ENCODE measurements at places on chromosomes 16 and 17. TPM values are rescaled to one million over a fixed set of nuclear protein-coding genes. Genes with fewer than 3 reads are reported as not detected.
A peak's percentile ranks its signal among the peaks of the same experiment; 100 is the strongest.

The DUSP3 gene
- 40.3 TPM for polyA plus RNA-seq

The KRTAP1-1 gene
- not detected for polyA plus RNA-seq

DNA sequence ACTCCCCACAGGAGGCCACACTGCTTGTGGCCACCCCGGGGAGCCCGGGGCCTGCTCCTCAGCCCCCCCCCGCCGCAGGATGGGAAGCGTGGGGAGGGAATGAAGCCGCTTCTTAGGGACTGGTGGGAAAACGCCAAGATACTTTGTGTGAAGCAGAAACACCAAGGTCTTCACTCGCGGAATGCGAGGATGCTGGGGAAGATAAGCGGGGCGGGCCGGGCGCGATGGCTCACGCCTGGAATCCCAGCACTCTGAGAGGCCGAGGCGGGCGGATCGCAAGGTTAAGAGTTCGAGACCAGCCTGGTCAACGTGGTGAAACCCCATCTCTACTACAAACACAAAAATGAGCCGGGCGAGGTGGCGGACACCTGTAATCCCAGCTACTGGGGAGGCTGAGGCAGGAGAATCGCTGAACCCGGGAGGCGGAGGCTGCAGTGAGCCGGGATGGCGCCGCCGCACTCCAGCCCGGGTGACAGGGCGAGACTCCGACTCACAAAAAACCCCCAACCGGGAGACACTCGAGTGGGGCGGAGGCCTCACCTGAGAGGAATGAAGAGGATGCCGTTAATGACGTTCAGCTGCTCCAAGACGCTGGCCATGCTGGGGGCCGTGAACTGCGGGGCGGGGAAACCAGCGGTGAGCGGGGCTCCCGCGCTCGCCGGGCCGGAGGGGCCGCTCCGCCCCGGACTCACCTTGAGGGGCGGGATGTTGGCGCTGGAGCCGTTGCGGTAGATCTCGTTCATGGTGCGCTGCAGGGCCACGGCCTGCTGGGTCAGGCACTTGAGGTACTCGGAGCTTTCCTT, 20.3 kb downstream of the CLUH start:
- DNase-seq, result no peak

The VTN gene
- 2.9 TPM for polyA plus RNA-seq

DNA sequence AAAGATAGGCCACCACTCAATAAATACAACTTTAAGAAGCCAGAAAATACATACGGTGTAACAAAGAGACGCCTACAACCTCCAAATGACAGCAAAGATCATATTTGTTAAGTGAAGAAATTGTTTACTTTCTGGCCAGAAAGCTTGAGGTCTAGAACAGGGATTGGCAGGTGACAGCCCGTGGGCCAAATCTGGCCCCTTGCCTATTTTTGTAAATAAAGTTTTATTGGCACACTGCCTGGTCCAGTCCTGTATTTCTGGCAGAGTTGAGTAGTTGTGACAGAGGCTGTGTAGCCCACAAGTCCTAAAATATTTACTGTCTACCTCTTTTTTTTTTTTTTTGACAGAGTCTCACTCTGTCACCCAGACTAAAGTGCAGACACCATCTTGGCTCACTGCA, 3.4 kb upstream of the CLEC19A start:
- DNase-seq, result no peak

The RBFOX1 gene
- 169 TPM for polyA plus RNA-seq

GRCh38 chr16:88809068-88809675, 2.6 kb downstream of the APRT start:
- DNase-seq, result no peak

DNA sequence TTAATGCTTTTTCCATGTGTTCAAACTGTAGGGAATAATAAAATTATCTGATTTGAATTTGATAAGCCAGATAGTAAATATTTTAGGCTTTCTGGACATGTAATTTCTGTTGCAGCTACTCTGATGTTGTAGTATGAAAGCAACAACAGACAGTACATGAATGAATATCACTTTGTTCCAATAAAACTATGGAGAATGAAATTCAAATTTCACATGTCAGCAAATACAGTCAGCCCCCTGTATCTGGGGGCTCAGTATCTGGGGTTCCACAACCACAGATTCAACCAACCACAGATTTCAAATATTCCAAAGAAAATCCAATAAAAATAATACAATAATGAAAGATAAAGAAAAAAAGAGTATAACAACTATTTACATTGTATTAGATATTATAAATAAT, 8.2 kb upstream of the CLTC start:
- DNase-seq, result no peak

DNA sequence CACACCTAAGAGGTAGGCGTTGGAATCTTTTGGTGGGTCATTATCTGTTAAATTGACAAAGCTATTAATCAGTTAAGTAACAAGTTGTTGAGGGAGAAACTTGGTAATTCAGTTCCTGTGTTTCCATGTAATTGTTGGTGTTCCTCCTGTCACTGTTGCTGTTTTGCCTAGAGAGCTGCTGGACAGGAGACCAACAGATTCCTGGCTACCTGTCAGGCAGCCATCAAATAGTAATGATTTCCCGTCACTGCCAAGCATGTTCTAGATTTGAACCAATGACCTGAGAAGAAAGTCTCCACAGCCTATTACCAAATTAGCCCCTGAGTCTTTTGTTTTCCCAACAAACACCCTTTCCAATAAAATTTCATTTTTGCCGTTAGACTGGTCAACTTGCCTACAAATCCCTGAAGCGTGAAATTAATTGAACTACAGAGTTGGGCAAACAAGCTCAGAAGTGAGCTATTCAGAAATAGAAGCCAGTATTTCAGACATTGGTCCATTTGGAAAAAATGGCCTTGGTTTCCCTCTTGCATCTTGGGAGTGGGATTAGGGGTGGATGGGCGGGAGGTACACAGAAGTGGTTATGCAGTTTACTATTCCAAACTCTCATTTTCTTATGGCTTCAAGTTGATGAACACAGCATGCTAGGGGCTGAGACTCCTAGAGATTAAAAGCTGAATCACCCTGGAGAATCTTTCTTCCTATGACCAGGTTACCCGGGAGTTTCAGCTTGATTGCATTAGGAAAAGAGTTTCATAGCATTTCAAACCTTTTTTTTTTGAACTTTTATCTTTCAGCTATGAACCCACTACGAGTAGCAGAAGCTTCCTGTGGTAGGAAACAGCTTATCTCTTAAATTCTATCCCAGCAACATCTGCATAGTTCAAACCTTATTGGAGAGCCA, 262.8 kb upstream of the MAF start:
- DNase-seq, result no peak

DNA sequence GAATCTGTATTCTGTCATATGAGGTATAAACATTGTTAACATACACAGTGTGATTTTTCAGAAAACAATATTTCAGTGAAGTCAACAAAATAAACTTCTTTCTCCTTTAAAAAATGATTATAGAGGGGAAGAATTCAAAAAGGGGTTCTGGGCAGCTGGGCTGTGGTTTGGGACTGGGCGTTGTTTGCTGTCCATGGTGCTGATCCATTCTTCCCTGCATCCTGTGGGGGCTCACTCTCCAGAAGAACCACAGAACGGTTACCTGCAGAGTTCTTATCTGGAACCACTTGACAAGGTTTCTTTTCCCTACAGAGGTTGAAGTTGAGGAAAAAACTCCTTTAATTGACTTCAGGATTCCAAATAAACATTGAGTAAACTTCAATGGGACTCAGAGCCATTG, 1091.0 kb downstream of the CDH8 start:
- peak; percentile 55 for DNase-seq

The TPSG1 gene
- polyA plus RNA-seq, result 0.89 TPM

DNA sequence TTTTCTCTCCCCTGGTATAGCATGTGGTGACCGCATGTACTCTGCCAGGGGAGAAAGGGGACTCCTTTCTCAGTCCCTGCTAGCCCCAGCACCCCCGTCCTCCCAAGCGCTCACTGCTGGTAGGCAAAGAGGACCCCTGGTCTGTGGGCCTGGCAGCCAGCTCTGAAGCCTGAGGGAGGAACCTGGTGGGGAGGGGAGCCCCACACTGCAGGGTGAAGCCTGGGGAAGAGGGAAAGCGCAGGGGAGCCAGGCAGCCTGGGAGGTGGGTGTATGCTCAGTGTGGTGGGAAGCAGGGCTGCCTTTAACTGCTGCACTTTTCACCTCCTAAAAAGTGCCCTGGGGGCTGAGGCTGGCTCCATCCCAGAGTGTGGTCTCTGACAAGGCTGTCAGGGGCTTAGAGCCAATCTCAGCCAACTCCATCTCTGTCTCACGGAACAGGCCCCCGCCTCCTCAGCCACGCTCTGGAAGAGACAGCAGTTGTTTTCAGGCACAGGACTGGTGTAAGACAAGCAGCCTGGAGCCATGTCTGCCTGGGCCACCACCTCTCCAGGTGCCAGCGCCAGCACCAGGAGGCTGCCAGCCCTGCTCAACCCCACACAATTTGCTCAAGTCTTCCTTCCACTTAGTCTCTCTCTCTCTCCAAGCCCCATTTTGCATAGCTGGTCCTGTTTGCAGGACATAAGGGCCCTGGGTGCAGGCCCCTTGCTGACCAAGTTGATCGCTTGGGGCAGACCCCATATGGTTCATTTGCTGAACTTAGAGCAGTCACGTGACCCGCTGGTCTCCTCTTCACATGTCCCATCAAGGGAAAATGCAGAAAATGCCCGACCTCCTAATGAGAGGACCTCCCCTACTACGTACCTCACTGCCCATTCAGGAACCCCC, 14.7 kb upstream of the TBX2 start:
- no peak for DNase-seq

DNA sequence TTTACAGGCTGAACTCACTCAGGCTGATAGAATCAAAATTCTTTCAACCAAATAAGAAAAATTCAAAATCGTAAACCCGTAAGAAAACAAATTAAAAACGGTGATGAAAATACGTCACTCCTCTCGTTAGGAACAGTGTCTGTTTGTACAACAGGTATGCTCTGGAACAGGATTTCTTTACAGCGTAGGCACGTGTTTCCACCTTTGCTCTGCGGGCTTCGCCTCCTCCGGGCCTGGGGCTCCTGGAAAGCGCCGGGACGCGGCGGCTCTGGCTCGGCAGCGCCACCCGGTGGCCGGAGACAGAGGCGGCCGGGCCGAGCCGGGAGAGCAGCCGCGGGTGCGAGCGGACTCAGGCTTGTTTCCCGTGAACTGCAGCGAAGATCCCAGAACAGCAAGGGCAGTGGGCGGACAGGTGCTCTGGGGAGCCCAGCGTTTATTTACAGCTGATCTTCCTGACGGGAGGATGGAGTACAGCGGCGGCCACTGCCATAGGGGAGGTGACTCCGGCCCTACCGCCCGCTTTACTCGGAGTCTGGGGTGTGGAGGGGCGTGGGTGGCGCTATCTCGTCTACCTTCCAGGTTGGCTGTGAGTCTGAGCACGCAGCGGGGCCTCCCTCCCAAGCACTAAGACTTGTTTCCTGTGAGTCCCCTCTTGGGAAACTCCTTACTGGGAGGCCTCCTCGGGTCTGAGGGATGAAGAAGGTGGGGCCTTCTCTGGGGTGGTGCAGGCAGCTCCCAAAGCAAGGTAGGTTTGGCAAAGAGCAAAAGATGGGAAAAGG, 40.5 kb upstream of the ATP2A3 start:
- peak; percentile 11 for DNase-seq

The RHBDF1 gene
- polyA plus RNA-seq, result 34.4 TPM

DNA sequence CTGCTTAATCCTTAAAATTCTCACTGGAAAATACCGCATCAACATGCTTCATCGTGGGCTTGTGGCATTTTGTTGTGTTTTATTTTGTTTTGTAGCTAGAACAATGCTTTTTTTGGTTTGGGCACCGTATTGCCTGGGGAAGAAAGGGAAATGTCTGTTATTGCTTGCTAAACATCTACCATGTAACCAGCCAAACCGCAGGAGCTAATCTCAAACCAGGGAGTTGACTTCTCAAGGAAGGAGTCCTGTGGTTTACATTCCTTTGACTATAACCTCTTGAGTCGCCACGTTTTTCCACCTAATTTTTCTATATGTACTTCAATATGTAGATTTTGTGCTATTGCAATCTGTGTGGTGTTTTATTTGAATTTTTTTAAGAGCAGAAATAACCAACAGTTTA, 593.5 kb upstream of the SOX9 start:
- DNase-seq, result no peak

DNA sequence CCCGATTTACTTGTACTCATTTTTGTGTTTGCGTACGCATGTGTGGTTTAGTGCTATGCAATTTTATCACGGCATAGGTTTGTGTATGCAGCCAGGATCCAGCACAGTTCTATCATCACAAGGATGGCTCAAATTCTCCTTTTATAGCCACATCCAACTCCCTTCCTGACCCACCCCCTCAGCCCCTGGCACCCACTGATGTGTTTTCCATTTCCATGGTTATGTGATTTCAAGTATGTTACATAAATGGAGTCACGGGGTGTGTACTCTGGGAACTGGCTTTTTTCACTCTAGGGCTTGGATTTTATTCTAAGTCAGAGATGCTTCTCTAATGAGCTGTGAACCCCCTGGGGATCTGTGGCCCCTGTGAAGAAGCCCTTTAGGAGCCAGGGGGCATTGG, 16.8 kb downstream of the IL4R start:
- no peak for DNase-seq

DNA sequence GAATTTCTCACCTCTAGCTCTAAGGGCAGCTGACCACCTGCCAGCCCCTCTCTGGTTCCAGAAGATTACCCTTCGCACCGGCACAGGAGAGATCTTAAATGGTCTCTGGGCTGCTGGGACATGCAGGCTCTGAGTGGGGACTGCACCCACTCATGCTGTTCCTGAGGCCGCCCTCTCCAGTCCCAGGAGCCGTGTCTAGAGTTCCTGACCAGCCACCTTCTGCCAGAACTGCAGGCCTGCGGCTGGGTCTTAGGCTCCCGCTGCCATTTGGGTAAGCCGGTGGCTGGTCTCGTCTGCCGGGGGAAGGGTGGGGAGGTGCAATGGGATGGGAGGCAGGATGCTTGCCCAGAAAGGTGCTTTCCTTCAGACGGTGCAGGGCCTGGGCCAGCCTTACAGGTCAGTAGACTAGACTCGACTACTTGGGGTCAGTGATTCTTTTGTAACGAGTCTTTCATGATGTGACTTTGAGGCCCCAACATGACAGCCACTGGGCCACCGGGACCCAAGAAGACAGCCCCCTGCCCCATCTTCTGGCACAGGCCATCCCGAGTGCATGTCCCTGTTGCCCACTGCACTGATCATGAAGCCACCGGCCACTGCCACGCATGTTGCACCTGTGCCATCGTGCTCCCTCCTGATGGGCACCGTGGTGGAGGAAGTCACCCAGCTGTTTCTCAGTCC, 26.4 kb downstream of the B9D1 start:
- no peak for DNase-seq

DNA sequence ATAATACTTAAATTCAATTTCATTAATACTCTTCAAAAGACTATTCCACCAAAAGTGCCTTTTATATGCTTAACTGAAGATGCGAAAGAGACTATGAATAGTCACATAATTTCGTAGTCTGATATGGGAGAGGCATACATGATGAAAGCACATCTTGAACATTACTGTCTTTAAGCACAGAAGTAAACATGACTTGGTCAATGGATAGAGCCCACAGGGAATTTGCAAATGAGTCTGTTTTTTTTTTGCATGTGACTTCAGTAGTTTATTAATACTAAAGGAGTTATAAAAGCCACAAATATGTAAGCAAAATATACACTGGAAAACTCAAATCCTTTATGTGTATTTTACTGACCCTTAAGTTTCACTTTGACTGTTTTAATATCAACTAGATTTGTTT, 15.9 kb downstream of the ADPRM start:
- no peak for DNase-seq

GRCh38 chr17:57043276-57043675, 41.8 kb upstream of the AKAP1 start:
- no peak for DNase-seq
